ENCODE measurements at places on chromosomes 16 and 17. TPM values are rescaled to one million over a fixed set of nuclear protein-coding genes. Genes with fewer than 3 reads are reported as not detected.

DNA sequence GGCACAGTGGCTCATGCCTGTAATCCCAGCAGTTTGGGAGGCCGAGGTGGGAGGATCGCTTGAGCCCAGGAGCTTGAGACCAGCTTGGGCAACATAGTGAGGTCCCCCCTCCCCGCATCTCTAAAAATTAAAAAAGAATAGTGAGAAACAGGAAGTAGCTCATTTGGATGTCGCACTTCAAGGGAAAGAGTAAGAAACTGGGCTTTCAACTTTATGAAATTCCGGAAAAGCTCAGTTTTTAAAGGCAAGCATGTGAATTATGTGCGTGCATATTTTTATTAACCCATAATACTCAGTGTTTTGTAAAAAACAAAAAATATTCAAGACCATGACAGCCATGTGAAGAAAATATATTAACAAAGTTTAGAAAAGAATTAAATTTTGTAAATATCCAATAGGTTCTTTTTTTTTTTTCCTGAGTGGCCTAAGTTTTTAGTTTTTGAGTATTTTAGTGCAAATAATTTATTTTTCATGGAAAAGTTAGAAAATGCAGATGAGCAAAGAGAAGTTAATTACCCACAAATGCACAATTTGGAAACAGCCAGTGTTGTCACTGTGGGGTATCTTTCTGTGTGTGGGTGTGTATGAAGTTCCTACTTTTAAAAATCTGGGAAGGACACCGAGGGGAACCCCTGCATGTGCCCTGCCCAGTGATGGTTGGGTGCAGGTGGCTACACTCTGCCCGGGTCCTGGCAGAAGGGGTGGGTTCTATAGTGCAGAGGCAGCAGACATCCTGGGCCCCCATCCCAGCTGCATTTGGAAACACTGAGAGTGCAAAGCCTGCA, 40.0 kb downstream of the CIBAR2 start:
- DNase-seq = no peak

GRCh38 chr16:22402191-22402590, 27.8 kb upstream of the CDR2 start:
- DNase-seq = no peak

GRCh38 chr16:47046726-47047523, 73.5 kb upstream of the DNAJA2 start:
- no peak for DNase-seq

- DNase-seq = no peak
Measured at GRCh38 chr16:19386525-19386924, 31.2 kb upstream of the TMC5 start.

Gene SPEM2
- total RNA-seq = not detected

Gene TNS4
- total RNA-seq = 10.8 TPM

DNA sequence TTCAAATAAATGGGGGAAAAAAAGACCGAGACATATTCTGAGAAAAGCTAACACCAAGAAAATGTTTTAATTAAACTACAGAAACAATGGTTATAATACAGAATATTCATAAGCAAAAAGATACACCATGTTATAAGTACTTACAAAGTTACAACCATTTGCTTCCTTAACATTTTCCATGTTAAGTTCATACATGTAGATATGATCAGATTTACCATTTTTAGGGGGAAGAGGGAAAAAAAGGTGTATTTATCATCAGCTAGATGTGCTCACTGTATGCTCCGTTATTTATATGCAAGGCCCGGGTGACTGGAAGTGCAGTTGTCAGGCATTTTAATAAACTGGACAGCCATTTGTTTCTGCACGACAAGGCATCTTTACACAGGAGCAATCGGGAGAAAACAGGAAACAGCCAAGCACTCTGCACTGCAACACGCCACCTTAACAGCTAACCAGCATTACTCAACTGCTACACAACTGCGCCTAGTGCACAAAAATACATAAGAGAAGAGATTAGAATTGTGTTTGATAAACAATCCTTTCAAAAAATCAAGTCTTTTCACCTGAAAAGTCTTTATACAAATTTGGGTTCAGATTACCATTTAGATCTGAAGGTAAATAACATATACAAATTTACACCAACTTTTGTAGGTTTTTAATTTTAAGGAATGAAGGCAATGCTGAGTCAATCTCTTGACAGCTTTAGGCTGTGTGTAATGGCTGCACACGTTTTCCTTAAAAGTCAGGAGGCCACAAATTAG, 2.9 kb downstream of the SRSF2 start:
- DNase-seq = peak; percentile 44

GRCh38 chr16:75196836-75197235, 10.1 kb downstream of the CTRB2 start:
- no peak for DNase-seq

DNA sequence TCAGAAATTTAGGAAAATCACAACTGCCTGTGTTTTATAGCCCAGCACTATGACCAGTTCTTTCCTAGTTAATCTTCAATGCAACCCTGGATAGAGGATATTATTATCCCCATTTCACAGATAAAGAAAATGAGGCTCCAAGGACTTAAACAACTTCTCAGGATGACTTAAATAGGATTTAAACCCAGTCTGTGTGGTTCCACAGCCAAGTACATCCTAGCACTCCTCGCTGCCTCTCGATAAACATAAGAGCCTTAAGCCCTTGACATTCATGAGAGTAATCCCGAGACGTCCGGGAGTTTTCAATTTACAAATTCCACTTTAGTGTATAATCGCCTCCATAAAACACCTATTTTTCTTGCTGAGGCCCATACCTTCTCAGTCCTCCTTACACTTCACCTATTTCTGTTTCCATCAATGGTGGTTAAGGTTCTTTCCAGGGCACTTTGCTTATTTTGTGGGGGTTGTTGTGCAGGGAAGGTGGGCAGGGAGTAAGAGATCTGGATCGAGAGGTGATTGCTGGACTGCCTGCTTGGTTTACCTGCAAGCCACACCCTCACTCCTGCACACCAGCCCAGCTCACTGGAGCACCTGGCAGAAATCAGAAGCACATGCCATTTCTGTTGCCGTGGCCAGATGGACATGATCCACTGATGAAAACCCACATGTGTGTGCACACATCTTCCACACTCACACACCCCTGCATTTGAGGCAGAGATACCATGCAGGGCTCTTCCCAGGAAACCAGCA, 50.5 kb downstream of the ASIC2 start:
- no peak for DNase-seq

DNA sequence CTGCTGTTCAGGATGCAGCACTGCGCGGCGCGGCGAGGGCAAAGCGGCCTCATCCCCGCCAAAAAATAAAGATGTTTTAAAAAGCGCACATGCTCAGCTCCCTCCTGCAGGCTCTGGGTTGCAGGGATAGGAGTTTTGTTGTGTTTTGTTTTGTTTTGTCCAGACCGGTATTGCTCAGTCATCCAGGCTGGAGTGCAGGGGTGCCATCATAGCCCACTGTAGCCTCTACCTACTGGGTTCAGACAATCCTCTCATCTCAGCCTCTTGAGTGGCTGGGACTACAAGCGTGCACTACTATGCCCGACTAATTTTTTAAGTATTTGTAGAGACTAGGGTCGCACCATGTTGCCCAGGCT, 636 bp downstream of the WWOX start:
- DNase-seq = no peak

DNA sequence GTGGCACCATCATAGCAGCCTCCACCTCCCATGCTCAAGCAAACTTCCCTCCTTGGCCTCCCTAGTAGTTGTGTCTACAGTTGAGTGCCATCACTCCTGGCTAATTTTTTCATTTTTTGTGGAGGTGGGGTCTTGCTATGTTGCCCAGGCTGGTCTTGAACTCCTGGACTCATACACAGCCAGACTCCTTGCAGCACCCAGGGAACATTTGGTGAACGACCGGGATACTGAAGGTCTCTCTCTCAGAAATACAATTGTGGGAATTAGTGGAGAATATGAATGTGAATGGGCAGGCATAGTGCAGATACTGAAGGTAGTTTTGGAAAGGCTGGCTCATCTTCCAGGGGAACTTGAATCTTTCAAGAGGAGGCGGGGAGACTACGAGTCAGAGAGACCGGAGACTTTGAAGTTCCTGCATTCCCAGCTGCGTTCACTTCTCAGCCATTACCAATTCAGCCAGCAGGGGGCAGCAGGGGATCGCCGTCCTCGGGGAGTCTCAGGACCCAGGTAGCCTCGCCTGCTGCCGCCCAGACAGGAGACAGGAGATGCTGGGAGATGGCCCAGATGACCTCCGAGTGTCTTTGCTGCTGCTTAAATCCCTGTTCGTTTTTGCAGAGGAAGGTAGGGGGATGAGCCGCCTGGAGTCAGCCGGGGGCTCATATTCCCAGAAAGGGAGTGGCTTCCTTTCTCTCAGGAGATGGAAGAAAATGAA, 68.6 kb downstream of the HAPSTR1 start:
- peak; percentile 70 for DNase-seq

- peak; percentile 59 for DNase-seq
Measured at GRCh38 chr16:2194166-2194834, 2.1 kb downstream of the CASKIN1 start.

Gene MYLK3
- total RNA-seq = 0.05 TPM

Gene CES2
- total RNA-seq = 31.6 TPM

- peak; percentile 84 for DNase-seq
Measured at GRCh38 chr16:72787514-72788268, 260.2 kb downstream of the ZFHX3 start.

Gene ASPHD1
- total RNA-seq = 2.7 TPM

Gene ITGAX
- total RNA-seq = 6.6 TPM

Gene TRIM72
- not detected for total RNA-seq

DNA sequence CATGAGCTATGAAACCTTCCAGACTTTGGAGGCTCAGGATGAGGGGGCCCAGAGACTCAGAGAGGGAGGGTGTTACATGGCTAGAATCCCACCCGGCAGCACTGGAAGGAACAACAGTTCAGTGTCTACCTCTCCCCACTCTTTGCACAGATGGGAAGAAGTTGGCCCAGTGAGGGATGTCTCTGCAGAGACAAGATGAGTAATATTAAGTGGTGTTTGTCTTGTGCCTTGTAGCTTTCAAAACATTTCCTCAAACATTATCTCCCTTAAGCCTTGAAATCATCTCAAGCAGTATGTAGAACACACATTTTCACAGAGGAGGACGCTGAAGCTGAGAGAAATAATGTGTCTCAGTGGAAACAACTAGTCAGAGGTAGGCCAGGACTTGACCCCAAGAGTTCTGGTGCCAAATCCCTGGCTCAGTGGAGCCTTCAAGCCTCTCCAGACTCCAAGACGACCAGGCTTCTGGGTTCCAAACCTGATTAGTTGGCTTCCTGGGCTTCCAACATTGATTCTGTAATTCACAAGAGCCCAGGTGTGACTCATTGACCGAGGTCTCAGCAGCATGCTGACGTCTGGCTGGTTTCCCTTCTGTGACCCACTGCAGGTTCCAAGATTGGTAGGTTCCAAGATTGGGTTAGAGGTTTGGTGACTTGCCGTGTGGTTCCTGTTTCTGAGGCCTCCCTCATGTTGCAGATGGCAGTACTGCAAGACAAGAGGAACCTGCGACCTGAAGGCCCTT, 7.4 kb downstream of the RNF112 start:
- DNase-seq = peak; percentile 60

GRCh38 chr16:1989209-1990100, at the start of gene SYNGR3:
TSS of gene SYNGR3 (plus strand) at chr16:1989970. CDS start at chr16:1990103, 133 bp downstream.
- DNase-seq = peak; percentile 47

DNA sequence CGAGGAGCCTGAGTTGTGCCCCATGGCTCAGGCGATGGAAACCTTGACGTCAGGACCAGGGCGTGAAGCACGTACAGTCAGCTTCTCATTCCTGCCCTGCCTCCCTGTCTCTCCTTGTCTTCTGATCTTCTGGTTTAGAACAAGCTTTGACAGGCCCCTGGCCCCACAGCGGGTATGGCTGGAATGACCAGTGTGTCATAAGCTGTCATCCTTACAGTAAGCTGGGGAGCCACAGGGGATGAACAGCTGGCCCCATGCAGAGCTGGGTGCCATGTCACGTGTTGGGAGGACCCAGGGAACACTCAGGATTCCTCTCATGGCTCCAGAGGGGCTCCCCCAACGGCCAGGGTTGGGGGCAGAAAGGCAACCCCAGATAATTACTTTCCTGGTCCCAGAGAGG, 157.6 kb upstream of the PLCG2 start:
- DNase-seq = no peak

DNA sequence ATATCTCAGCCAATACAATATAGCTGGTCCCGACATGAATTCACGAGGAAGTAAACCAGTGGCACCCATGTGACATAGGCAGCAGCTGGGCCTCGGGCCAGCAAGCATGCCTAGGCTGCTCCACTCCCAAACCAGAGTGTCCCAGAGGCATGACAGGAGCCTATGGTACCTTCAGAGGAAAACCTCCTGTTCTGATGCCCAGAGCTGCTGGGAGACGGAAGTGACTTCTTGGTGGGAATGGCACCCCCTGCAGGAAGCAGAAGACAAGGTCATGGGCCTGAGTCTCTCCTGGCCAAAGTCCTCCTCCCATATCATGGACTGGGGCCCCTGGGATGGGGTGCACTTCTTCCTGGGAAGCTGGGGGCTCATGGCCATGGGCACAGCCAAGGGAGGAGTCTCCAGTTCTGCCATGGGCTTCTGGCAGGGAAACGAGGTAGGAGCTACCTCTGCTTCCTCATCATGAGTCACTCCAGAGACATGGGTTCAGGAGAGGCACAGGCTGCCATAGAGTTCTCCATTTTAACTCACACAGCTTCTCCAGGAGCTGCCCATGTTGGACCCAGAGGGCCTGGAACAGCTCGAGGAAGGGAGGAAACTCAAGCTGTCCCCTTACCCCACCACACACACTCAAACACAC, 13.4 kb downstream of the FBF1 start:
- peak; percentile 27 for DNase-seq

DNA sequence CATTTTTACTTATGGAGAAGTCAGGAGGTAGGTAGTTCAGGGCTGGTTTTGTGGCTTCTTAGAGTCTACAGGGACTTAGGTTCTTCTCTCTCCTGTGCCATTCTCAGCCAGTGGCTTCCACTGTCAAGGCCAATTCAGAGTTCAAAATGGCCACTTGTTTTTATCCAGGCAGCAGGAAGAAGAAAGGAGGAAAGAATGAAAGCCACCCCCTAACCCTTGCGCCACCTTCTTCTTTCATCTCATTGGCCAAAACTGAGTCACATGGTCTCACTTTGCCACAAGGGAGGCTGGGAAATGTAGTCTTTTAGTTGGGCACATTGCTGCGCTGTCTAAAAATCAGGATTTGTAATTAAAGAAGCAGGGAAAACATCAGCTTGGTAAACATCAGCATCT, 60.8 kb upstream of the MED9 start:
- peak; percentile 46 for DNase-seq

DNA sequence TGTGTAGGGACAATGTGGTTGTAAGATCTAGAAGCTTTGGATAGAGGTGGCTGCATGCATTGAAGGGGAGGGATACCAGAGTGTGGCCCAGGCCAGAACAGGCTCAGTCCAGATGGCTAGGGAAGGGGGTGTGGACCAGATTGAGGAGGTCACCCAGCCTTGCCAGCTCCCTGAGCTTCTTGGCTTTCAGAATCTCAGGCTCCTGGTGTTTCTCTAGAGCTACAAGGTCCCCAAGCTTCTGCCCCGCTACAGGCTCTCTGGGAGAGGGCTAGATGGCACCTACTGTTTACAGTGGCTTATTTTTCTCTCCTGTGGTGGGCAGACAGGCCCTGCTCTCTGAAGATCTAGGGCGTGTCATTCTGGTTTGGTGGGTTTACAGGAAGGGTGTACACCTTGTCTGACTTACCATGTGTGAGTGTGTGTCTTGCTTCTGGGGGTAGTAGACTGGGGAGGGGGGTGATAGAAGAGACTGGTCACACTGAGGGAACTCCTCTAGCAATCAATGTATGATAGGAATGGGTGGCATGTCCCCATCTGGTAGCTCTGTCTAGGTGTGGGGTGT, 1.1 kb downstream of the RARA start:
- DNase-seq = no peak

GRCh38 chr17:45307290-45308015, 9.4 kb downstream of the MAP3K14 start:
- peak; percentile 78 for DNase-seq

- DNase-seq = peak; percentile 10
Measured at GRCh38 chr16:20911361-20911760, 10.8 kb downstream of the LYRM1 start.

All from activated CD4-positive, alpha-beta T cell treated with anti-CD3 and anti-CD28 coated beads for 36 hours (primary cell).